Myocyte (in vitro differentiated cells): ENCODE measurements at places on chromosomes 2 and 18. TPM values are rescaled to one million over a fixed set of nuclear protein-coding genes. Genes with fewer than 3 reads are reported as not detected.

GRCh38 chr2:165957030-165957675, 3.6 kb upstream of the TTC21B start:
- DNase-seq, result no peak

GRCh38 chr18:62596145-62597005, 73.5 kb downstream of the ZCCHC2 start:
- no peak for DNase-seq

DNA sequence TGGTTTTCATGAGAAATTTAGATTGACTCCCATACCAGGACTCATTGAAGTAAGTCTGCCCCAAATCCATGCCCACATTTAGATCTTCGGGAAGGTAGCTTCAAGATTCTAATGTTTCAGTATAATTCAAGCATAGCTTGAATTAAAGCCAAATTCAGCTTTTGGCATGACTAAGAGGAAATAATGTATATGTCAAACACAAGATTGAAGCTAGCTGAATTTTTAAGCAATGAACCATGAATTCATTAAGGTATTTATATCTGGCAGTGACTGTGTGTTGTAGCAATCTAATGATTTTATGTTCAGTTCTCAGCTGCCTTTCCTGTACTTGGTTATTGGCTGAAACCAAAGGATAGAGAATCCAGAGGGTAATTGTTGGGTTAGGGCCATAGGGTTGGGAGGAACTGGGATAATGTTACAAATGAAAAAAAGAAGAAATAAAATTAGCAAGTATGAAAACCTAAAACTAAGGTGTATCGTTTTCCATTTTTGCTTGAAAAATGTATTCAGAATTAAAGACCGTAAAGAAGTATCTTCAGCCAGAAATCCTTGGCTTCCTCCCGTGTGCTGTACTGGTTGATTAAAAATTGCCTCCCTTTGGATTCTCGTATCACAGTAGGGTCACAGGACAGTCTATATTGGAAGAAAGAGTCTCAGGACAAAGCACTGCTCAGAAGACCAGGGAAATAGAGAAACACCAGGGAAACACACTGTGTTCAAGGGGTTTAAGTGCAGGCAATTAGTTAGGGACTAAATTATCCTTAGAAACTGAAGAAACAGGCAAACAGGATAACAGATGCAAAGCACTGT, 119.0 kb upstream of the FN1 start:
- no peak for DNase-seq

DNA sequence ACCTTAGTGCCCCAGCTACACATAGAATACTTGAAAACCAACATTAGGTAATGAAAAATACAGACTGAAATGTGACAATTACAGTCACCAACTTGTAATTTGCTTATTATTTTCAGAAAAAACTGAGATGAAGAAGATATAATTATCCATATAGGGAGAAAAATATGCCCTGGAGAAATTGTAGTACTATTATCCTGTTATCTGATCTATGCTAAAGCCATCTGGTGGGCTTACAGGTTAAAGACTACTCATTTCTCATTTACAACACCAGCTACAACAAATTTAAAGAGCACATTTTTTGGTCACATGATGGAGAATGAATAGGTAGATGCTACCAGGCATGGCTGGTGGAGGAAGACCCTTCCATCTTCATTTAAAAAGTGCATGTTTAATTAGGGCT, 79.6 kb upstream of the NYAP2 start:
- DNase-seq, result no peak

Gene CEP76
- total RNA-seq, result 5.8 and 9.7 TPM in 2 replicates

Gene PSMA8
- not detected in 2 replicates for total RNA-seq

- DNase-seq, result no peak
Measured at GRCh38 chr18:58032233-58032632, 11.8 kb upstream of the NEDD4L start.

GRCh38 chr2:125874564-125874963, 781.4 kb upstream of the GYPC start:
- DNase-seq, result no peak

DNA sequence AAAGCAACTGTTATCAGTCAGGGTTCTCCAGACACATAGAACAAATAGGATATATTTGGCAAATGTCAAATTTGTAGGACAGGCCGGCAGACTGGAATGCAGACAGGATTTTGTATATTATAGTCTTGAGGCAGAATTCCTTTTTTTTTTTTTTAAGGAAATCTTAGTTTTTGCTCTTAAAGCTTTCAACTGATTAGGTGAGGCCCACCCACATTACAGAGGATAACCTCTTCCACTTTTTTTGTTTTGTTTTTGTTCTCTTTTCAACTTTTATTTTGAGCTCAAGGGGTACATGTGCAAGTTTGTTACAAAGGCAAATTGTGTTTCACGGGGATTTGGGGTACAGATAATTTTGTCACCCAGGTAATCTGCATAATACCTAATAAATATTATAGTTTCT, 350.2 kb upstream of the CHAC2 start:
- no peak for DNase-seq
